ENCODE measurements at places on chromosomes 5 and 9.

DNA sequence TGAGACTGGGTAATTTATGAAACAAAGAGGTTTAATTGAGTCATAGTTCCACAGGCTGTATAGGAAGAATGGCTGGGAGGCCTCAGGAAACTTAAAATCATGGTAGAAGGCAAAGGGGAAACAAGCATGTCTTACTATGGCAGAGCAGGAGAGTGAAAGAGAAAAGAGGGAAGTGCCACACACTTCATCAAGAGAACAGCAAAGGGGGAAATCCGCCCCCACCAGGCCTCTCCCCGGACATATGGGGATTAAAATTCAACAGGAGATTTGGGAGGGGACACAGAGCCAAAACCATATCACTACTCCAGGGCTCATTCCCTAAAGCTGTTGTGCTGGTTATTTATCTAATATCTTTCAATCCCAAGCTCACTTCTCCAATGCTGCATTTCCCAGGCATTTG lies 50.2 kb upstream of the NR3C1 start:
- DNase-seq, result no peak

GRCh38 chr9:132648685-132649084 lies 21.1 kb downstream of the DDX31 start:
- DNase-seq, result no peak

DNA sequence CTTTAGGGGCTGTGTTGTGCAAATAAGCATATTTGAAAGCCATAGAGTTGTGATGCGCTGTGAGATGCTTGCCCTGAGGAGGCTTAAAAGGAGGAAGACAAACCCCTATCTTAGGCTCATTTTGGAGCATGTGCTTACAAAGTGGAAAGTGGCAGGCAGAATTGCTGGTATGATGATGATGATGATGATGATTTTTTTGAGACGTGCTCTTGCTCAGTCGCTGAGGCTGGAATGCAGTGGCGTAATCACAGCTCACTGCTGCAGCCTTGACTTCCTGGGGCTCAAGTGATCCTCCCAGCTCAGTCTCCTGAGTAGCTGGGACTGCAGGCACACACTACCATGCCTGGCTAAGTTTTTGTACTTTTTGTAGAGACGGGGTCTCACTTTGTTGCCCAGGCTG lies 1.7 kb downstream of the CNOT8 start:
- DNase-seq, result no peak

DNA sequence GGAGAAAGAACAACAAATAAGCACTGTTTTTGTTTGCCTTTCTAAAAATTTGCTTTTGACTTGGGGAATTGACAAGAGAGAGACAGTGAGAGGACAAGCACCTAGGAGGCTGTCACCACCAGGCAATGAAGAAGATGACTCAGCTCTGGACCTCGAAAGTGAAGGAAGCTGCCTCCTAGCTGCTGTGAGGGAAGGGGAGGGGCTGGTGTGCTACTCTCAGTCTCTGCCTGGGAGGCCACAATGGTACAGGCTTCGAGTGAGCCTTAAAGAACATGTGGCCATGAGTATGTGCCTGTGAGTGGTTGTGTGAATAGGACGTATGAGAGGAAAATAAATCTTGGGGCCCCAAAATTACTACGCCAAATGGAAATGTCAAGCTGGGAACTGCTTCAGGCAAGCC lies 7.1 kb upstream of the PLK2 start:
- DNase-seq, result no peak

GRCh38 chr5:142924135-142924883 lies 154.1 kb downstream of the ARHGAP26 start:
- no peak for DNase-seq

DNA sequence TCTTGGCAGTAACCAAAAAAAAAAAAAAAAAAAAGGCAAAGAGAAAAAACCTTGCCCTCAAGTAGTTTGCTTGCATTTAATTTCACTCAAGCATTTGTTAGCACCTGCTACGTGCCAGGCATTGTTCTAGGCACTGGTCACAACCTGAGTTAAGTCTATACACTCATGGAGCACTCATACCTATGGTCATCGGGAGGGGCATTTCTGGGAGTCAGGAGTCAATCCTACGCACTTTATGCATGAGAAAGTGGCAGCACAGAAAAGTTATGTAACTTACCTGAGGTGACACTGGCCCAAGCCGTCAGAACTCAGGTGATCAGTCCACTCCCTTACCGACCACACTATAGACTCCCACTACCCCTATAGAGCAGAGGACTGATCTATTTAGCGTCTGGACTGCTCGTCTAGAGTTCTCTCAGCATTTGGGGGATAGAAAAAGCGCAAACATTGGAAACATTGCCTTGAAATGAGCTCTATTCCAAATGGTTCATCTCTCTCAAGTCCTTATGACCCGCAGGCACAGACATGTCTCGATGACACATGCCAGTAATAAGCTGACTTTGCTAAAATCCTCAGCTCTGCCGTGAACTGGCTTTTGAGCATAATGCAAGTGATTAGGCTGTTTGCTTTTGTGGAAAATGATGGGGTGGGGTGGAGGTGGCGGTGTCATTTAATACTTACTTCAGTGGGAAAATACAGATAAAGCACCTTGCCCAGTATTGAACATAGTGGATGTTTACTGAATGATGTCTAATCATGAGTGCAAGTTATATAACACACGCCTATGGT lies 160.2 kb downstream of the ARHGEF28 start:
- peak; percentile 6 for DNase-seq

- DNase-seq, result peak; percentile 84
These were observed 2.0 kb upstream of the DBH start for GRCh38 chr9:133634081-133634691.

Measured in NCI-H2171 treated with DMSO at 0.1 percent for 48 hours (cell line).